GF-D8 (cell line): ENCODE measurements at places on chromosomes 11 and 22.

GRCh38 chr11:131204765-131205380 lies 165.5 kb upstream of the NTM start:
- no peak for DNase-seq

GRCh38 chr22:49521787-49522224 lies 305.9 kb downstream of the BRD1 start:
- no peak for DNase-seq

DNA sequence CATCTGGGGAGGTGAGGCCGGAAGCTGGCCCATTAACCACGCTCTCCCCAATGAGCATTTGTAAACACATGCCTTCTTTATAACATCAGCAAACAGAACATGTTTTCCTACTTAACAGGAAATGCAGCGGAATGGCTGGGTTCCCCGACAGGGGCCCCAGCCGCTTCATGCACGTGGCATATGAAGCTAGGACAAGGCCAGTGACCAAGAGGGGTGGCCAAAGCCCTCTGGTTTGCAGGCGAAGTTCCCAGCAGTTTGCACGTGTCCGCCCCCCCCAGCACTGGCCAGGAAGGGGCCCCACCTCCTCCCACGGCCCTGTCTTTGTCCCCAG lies 38.7 kb upstream of the LINC01488 start:
- no peak for DNase-seq

DNA sequence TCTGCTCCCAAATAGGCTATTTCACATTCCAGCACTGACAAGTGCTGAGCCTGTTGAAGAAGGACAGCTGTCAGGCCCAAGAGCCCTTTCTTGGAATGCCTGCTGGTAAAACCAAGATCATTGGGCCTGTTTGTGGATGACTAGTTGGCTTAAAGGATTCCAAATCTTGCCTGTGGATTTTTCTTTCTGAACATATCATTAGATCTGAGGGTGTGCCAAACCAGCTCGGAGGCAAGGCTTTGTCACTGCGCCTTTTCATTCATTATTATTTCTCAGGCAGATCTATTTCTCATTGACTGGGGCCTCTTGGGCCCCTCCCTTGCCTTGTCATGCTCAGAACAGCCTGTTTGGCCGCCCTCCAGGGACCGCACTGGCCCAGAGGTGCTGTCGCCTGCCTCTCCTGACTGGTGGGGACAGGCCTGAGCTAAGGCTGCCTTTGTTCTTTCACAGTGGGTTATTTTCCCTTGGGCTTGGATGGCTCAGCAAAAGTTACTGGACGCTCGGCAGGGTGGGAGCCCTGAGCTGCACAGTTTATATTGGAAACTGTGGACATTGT lies 222.7 kb upstream of the SESN3 start:
- no peak for DNase-seq

GRCh38 chr22:30479981-30480380 lies 8.2 kb upstream of the SEC14L3 start:
- no peak for DNase-seq

GRCh38 chr22:29167032-29167911 lies 38.4 kb upstream of the EMID1 start:
- DNase-seq: peak; percentile 93

GRCh38 chr11:22670830-22671229 lies 4.4 kb downstream of the GAS2 start:
- no peak for DNase-seq

GRCh38 chr11:104781719-104782376 lies 116.4 kb downstream of the CASP12 start:
- no peak for DNase-seq

GRCh38 chr22:46575911-46576555 lies 38.6 kb upstream of the CELSR1 start:
- DNase-seq: no peak

- DNase-seq: no peak
Observed at GRCh38 chr11:45754261-45754709, 50.7 kb upstream of the SLC35C1 start.

DNA sequence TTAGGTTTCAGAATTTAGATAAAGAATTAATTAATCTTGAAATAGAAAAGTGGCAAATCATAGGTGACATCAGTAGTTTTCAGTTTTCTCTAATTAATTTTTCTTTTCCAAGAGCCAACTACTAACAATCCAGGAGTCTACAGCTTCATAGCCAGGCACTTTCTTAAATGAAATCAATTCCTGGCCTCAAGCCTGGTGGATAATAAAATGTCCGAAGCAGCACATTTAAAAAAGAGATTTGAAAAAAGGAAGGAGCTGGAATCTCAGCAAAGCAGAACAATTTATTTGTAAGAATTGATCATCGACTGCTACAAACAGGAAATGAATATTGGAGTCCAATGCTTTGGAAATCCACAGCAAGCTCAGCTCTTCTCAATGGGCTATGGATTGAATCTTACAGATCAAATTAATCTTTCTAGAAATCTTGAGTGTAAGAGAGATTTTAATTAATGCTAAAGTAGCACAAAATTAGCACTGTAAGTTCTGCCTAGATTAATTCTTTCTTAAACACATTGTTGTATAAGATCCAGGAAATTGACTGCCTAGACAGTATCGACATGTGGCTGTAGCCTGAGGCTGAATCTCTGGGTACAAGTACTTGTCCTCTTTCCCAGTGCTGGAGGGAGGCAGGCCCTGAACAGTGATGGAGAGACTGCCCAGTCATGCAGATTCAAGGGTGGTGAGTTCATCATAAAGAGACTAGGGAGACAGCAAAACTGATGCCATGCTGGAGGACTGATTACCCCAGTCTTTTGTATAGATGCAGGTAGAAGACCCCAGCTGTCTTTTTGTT lies 167.8 kb upstream of the POU2AF2 start:
- DNase-seq: no peak

GRCh38 chr11:31645747-31646146 lies 136.2 kb downstream of the ELP4 start:
- DNase-seq: no peak

DNA sequence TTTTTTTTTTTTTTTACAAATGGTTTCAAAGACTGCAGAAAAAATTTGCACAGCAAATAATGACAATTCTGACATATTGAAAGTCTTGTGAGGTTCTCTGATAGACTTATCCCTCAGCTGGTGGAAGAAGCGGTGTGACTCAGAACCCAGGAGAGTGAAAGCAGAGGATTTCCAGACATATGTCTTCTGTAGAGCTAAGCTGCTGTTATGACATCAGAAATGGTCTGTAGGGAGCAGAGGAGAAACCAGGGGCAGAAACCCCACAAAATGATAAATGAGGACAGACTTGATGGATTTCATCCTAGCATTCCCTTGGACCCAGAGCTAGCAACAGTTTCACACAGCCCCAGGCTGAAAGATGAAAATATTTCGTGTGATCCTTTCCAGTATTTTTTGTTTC lies 582.6 kb downstream of the METTL15 start:
- DNase-seq: no peak

GRCh38 chr11:35615921-35616900 lies 2.0 kb upstream of the FJX1 start:
- DNase-seq: peak; percentile 7

DNA sequence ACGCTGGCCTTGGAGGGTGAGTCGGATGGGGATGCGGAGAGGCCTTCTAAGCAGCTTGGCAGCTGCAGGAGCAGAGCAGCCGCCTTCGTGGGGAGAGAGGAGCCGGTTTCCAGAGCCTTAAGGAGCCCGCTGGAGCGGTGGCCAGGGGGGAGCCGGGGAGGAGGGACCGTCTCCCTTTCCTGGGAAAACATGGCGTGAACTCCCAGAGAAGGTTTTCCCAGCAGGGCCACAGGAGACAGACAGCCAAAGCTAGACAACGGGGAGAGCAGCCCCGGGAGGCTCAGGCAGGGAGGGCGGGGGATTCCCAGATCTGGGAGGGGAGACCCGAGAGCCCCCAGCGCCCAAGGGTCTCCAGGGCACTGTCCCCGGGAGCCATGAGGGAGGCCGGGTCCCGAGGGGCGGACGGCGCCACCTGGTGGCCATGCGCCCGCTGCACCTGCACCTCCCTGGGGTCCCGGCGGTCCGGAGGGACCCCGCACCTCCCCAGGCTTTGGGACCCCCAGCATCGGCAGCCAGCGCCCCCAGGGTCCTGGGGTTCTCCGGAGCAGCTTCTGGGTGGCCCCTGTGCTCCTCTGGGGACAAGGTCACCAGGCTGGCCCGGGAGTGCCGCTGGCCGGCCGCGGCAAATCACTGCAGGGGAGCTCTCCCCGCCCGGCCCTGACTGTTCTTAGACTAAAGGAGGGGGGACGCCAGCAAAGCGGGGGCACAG lies 2.4 kb upstream of the SYT8 start:
- DNase-seq: no peak

DNA sequence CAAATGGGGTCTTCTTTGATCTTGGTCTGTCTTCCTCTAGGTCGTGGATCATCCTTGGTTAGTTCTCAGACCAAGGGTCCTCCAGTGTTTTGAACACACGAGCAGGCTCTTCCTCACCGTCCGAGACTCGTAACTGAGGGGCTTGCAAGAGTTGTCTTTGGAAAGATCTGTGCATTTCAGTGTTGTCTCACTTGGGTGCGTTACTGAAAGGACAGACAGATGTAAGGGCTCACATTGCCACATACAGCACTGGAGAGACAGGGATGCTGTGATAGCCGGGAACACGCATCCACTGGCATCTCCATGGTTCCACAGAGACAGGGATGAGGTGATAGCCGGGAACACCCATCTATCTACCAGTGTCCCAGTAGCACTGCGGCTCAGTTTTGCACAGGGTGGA lies 15.7 kb downstream of the GLB1L2 start:
- no peak for DNase-seq

- no peak for DNase-seq
Observed at GRCh38 chr11:92329646-92330045, 105.0 kb downstream of the FAT3 start.

GRCh38 chr11:61814958-61815789 lies 1.6 kb downstream of the FADS1 start:
- peak; percentile 72 for DNase-seq

DNA sequence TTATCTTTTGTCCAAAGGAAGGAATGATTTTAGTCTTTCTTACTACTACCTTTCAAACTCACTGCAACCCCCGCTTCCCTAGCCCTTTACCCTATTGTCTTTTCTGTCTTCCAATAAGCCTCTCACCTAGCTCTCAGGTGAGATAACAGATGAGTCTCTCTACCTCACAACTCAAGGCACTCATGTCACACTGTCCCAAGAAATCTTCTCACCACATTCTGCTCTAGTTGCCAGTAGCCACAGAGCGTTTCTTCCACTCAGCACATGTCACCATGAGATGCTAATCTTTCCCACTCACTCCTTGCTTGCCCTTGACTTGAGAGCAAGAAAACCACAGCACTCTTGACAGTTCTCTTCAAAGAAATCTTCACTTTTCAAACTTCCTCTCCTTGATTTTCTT lies 32.7 kb upstream of the TMEM41B start:
- no peak for DNase-seq

- DNase-seq: no peak
Observed at GRCh38 chr11:102620818-102621561, 4.1 kb downstream of the MMP20 start.

- no peak for DNase-seq
Observed at GRCh38 chr22:23301591-23301990, 121.3 kb downstream of the BCR start.

- DNase-seq: no peak
Observed at GRCh38 chr11:16402654-16403447, 46.5 kb upstream of the SOX6 start.

DNA sequence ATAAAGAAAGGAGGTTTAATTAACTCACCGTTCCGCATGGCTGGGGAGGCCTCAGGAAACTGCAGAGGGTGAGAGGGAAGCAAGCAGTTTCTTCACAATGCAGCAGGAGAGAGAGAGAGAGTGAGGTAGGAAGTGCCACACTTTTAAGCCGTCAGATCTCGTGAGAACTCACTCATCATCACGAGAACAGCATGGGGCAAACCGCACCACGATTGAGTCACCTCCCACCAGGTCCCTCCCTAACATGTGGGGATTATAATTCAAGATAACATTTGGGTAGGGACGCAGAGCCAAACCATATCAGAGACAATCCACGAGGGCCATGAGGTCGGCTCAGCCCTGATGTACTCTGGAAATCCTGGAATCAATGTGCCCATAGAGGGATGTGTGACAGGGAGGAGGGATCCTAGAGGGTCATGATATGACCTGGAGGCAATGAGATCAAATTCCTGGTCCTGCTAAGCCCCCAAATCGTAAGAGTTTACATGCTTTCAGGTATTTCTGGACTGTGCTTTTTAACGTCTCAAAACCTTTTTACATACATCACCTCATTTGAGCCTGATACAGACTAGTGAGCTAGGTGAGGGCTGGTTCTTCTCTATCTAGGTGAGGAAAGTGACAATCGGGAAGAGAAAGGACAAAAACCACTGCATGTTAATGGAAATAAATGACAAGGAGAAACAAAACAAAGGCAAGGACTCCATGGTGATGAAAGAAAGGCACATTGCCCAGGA lies 19.5 kb upstream of the RASSF10 start:
- DNase-seq: no peak

- no peak for DNase-seq
Observed at GRCh38 chr11:130062026-130062425, 7.7 kb upstream of the APLP2 start.

DNA sequence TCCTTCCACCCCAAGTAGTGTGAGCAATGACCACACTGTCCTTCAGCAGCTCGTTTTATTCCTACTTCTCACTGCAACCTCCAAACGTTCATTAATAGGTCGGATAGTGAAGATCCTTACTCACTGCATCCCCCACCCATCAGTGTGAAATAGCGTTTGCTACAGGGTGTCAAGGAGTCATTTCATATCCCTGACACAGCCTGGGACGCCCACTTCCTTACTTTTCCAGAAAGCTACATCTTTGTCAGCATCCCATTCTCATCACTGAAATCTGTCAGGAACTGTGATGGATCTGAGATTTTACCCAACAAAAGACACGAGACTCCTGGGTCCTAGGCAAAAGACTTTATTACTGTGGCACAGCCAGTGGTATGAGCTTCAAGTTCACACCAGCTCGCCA lies 592.4 kb downstream of the NTM start:
- DNase-seq: no peak

DNA sequence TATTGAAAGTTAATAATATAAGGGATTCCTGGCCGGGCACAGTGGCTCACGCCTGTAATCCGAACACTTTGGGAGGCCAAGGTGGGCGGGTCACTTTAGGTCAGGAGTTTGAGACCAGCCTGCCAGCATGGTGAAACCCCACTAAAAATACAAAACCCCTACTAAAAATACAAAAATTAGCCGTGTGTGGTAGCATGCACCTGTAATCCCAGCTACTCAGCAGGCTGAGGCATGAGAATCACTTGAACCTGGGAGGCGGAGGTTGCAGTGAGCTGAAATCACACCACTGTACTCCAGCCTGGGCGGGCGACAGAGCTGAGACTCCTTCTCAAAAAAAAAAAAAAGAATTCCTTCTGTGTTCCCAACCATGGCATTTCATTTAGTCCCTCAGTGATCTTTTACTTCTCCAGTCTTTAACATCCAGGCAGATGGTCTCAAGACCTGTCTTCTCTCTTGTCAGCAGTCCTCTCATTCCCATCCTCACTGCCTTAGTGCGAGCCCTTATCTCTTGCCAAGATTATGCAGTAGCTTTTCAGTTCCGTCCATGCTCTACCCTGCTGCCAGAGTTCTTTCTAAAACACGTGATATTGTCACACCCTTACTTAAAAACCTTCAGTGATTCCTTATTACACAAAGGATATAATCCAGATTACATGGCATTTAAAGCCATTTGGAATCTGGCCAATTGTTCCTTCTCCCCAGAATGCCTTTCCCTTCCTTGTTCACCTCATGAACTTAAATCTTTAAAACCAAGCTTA lies 17.9 kb downstream of the RTN3 start:
- DNase-seq: no peak
